Upper lobe of left lung (tissue), 6 donors: ENCODE measurements at places on chromosomes 12 and 14. TPM values are rescaled to one million over a fixed set of nuclear protein-coding genes. Genes with fewer than 3 reads are reported as not detected.

DNA sequence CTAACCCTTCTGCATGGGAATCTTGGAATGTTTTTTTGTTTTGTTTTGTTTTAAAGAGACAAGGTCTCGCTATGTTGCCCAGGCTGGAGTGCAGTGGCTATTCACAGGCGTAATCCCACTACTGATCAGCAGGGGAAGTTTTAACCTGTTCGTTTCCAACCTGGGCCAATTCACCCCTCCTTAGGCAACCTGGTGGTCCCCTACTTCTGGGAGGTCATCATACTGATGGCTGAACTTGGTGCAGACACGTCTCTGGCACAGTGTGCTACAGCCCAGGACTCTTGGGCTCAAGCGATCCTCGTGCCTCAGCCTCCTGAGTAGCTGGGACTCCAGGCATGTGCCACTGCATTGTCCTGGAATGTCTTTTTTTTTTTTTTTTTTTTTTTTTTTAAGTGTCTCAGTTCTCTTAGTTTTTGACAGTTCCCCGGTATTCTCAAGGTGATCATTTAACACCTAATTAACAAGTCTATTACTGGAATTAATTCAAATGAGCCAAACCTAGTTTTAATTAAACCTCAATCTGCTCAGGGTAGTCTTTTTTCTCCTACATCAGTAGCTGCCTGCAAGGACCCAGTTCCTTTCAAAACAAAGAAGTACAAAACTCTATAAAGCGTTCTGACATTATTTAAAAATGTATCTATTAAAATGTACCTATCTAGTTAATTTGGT, 49.0 kb upstream of the ISM2 start:
- H3K36me3 ChIP-seq, result peaks cover 58% of the 10 kb centered on the region
- H3K27me3 ChIP-seq, result no peaks in the 10 kb centered on the region
- no peak overlapping the region for H3K4me3 ChIP-seq
- DNase-seq, result no peak
- peaks cover 6% of the 10 kb centered on the region for H3K4me1 ChIP-seq

GRCh38 chr12:4975574-4975973, 65.9 kb downstream of the KCNA1 start:
- no peak for DNase-seq
- H3K27me3 ChIP-seq, result no peaks in the 10 kb centered on the region
- H3K4me3 ChIP-seq, result no peak overlapping the region
- no peak overlapping the region for H3K27ac ChIP-seq
- H3K4me1 ChIP-seq, result no peaks in the 10 kb centered on the region

GRCh38 chr12:131281016-131281415, 327.3 kb downstream of the ADGRD1 start:
- no peak overlapping the region for H3K4me3 ChIP-seq
- no peaks in the 10 kb centered on the region for H3K4me1 ChIP-seq
- H3K36me3 ChIP-seq, result no peaks in the 10 kb centered on the region
- H3K27me3 ChIP-seq, result no peaks in the 10 kb centered on the region
- no peak overlapping the region for H3K27ac ChIP-seq

- no peak for DNase-seq
- no peaks in the 10 kb centered on the region for H3K27me3 ChIP-seq
- no peaks in the 10 kb centered on the region for H3K36me3 ChIP-seq
- no peak overlapping the region for H3K4me3 ChIP-seq
- peaks cover 7% of the 10 kb centered on the region for H3K4me1 ChIP-seq
These were observed 103.6 kb downstream of the SSPN start for GRCh38 chr12:26298785-26299621.

GRCh38 chr14:65241125-65241752, 138.9 kb upstream of the MAX start:
- DNase-seq, result no peak
- no peaks in the 10 kb centered on the region for H3K27me3 ChIP-seq

- peaks cover 12% of the 10 kb centered on the region for H3K36me3 ChIP-seq
- no peak overlapping the region for H3K4me3 ChIP-seq
- peak overlapping the region; percentile 15 for H3K27ac ChIP-seq
These were observed 10.3 kb downstream of the ACVR1B start for GRCh38 chr12:51961834-51962233.

DNA sequence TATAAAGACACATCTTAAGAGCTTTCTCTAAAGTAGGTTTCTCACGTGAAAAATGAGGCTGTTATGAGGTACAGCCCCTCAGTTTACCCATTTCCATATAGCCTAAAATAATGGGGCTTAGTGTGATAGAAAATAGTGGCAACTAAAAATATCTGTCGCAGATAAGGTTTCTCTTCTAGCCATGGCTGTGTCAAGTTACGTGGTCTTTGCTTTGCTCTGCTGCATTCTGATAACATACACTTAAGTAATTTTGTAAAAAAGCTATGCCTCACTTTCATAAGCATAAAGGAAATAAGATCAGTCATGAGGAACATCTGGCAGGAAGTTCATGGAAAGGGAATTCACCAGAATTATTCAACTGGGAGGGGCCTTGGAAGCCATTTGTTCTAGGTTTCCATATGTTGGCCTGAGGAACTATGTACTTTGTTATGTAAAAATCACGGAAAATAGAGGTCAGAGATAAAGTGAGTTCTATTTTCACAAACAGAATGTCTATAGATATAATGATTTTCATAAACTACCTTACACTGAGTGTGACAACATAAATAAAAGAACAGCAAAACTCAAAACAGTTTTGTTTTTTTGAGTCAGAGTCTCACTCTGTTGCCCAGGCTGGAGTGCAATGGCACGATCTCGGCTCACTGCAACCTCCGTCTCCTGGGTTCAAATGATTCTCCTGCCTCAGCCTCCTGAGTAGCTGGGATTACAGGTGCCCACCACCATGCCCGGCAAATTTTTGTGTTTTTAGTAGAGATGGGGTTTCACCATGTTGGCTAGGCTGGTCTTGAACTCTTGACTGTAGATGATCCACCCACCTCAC, 195.6 kb upstream of the KRR1 start:
- H3K27ac ChIP-seq, result no peak overlapping the region
- no peak overlapping the region for H3K4me3 ChIP-seq
- no peak for DNase-seq
- no peaks in the 10 kb centered on the region for H3K36me3 ChIP-seq

GRCh38 chr12:6782119-6782518, 7.2 kb upstream of the CD4 start:
- H3K4me1 ChIP-seq, result peaks cover 19% of the 10 kb centered on the region
- no peaks in the 10 kb centered on the region for H3K36me3 ChIP-seq
- no peaks in the 10 kb centered on the region for H3K27me3 ChIP-seq
- no peak for DNase-seq
- H3K4me3 ChIP-seq, result no peak overlapping the region
- no peak overlapping the region for H3K27ac ChIP-seq

DNA sequence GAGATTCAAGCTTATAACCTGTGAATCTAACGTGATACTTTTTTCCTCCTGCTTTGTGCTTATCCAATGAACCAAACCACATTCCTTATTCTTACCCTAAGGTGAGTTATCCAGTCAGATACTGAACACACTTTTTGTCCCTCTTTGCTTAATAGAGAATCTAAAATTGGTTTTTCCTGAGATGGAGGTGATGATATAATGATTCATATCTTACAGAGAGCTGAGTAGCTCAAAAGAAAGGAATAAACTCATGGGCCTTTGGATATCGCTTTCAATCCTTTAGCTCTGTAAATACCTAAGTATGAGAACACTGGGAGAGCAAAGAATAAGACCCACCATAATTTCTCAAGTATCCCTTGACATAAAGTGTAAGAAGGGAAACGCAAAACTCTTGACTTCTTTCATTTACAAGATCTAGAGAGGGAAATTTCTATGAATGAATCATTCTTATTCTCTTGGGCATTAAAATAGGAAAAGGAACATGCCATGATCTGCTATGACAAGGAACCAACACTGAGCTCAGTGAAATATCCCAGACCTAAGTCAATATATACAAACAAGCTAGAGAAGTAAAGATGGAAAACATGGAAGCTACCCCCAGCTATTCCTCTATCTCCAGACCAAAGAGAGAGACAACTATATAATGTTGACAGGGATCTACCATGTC, 81.8 kb upstream of the STAC3 start:
- peaks cover 6% of the 10 kb centered on the region for H3K36me3 ChIP-seq
- no peaks in the 10 kb centered on the region for H3K27me3 ChIP-seq
- no peak for DNase-seq

DNA sequence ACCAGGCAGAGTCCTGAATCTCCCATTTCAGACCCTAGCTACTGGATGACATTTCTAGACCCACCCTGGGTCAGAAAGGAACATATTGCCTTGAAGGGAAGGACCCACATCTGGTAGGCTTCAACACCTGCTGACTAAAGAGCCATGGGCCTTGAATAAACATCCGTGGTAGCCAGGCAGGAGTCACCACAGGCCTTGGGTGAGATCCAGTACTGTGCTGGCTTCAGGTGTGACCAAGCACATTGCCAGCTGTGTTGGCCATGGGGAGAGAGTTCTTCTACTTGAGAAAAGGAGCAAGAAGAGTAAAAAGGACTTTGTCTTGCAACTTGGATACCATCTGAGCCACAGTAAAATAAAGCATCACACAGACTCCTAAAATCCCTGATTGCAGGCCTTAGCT, 332.6 kb downstream of the SLC16A7 start:
- no peak overlapping the region for H3K4me3 ChIP-seq
- DNase-seq, result no peak
- no peaks in the 10 kb centered on the region for H3K36me3 ChIP-seq
- no peak overlapping the region for H3K27ac ChIP-seq
- no peaks in the 10 kb centered on the region for H3K4me1 ChIP-seq

DNA sequence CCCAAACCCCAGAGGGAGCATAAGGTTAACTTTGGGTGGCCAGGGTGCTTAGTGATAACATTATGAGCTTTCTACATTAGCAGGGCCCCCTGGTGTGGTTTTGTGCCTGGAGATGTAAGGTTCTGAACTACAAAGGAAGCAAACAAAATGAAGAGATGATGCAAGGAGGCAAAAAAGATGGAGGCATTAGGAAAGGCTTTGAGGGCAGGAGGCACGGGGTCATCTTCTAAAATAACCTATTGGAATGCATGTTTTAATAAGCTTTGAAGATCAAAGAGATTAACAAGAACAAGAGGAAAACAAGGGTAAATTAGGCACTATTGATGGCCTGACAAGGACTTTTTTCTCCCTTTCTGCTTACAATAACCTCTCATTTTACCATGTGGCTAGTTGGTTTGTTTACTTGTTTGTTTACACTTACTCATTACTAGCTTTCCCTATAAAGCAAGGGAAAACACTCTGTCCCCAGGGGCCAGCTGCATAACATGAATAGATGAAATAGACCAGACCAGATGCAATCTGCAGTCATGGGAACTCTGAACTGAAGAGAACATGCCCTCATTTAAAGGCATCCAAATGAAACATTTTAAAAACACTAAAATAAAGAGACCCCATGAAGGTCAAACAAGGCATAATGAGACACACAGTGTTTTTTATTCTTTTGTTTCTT, 390.3 kb downstream of the DIO2 start:
- no peak for DNase-seq
- no peaks in the 10 kb centered on the region for H3K27me3 ChIP-seq
- no peak overlapping the region for H3K27ac ChIP-seq
- H3K36me3 ChIP-seq, result no peaks in the 10 kb centered on the region

DNA sequence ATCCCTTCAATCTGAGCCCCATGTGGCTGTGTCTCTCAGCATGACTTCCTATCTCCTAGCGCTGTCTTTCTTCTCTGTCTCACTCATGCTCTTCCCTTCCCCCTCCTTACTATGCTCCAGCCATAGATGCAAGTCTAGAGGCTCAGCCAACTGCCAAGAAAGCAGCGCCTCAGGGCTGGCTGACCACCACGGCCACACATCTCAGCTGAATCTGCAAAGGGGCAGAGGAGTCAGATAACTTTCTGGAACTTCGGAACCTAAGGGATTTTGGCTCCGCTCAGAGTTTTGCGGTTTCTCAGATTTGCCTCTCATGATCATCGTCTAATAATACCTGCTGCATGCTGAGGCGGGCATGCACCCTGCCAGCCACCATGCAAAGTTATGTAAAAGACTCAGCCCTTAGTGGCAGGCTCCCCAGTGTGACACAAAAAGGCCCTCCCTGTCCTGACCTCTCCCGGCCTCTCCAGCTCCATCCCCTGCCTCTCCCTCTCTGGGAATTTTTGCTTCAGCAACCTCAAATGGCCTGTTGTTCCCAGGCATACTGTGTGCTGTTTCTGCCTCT, 5.0 kb upstream of the FGF6 start:
- H3K27me3 ChIP-seq, result no peaks in the 10 kb centered on the region
- H3K4me3 ChIP-seq, result no peak overlapping the region
- DNase-seq, result no peak
- H3K36me3 ChIP-seq, result no peaks in the 10 kb centered on the region
- H3K27ac ChIP-seq, result no peak overlapping the region
- no peaks in the 10 kb centered on the region for H3K4me1 ChIP-seq

- H3K36me3 ChIP-seq, result no peaks in the 10 kb centered on the region
- no peaks in the 10 kb centered on the region for H3K27me3 ChIP-seq
- DNase-seq, result no peak
These were observed 75.6 kb upstream of the HECTD1 start for GRCh38 chr14:31283153-31283552.

DNA sequence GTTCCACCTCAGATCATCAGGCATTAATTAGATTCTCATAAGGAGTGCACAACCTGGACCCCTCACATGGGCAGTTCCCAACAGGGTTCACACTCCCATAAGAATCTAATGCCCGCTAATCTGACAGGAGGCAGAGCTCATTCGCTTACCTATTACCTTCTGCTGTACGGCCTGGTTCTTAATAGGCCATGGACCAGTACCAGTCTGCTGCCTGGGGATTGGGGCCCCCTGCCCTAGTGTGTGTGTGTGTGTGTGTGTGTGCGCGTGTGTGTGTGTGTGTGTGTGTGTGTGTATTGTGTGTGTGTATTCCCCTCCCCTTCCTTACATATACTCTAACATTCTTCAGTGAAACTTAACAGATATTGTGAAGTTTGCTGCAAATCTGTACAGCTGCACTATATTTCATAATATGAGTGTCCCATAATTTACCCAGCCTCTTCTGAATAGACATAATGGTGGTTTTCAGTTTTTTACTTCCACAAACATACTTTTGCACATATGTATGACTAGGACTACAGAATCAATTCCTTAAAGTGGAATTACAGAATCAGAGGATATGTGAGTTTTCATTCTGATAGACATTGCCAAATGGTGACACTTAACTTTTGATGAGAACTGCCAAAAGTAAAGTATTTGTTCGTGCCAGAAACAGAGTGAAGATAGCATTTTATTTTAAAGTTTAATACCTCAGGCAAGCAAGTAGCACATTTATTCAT, 205.2 kb upstream of the EEA1 start:
- DNase-seq, result no peak
- H3K36me3 ChIP-seq, result no peaks in the 10 kb centered on the region
- H3K4me3 ChIP-seq, result no peak overlapping the region
- H3K27ac ChIP-seq, result peak overlapping the region; percentile 78

- no peaks in the 10 kb centered on the region for H3K36me3 ChIP-seq
- H3K27ac ChIP-seq, result no peak overlapping the region
- no peaks in the 10 kb centered on the region for H3K27me3 ChIP-seq
- no peak for DNase-seq
- no peaks in the 10 kb centered on the region for H3K4me1 ChIP-seq
These were observed 178.3 kb downstream of the CACNA1C start for GRCh38 chr12:2231011-2231595.

Gene MIPOL1
- 32.6 TPM for total RNA-seq

Gene SOAT2
- 0.13 TPM for total RNA-seq

Gene KRT6A
- 1.7 TPM for total RNA-seq

Gene SLC5A8
- 8.8 TPM for total RNA-seq
